Iris pigment epithelial cell (primary cell): ENCODE measurements at places on chromosomes 12 and 14.

DNA sequence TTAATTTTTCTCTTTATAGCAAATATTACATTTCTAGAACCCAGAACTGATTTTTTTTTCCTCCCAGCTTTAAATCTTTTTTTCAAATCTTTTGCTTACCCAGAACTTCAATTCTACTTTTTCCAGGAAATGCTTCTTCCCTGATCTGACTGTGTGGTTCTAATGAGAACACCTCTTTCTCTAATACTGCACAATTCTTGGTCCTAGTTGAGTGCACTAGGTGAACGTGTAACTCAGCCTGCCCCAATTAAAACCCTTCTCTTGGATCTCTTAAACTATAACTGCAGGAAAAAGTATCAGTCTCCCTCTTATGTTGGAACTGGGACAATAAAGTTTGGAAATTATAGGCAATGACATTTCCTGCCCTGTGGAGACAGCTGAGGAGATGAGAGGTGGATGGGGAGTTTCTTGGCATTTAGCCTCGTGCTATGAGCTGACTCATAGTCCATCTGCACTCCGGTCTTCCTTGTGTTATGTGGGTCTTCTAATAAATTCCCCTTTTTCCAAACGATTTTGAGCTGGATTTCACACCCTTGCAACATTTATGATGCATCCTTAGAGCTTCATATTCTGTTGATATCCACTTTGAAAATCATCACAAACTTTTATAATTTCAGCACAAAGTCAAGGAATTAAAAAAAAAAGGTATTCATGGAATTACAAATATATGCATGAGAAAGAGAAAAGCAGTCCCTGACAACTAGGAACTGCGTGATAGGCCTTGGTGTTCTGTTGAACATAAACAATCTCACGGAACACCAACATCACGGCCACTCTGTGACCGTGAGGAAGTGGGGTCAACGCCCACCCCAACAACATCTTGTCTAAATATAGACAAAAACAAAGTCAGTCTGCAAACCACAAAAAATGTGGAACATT lies 52.4 kb downstream of the BRMS1L start:
- peak; percentile 93 for DNase-seq

GRCh38 chr14:25132732-25133422 lies 82.9 kb upstream of the STXBP6 start:
- peak; percentile 34 for DNase-seq

DNA sequence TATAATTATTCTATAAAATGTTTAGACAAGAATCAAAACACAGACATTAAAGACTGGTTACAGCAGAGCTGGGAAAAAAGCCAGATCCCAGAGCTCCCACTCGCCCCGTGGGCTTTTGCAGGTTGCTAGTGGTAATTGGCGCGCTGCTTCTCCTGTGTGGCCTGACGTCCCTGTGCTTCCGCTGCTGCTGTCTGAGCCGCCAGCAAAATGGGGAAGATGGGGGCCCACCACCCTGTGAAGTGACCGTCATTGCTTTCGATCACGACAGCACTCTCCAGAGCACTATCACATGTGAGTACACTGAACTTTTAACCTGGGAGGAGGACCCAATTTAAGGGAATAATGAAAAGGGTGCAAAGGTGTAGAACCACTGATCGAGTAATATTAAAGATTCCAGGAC lies 7.5 kb downstream of the TMEM52B start:
- DNase-seq, result no peak

- DNase-seq, result no peak
These were observed 46.2 kb downstream of the ANO2 start for GRCh38 chr12:5898874-5899273.

DNA sequence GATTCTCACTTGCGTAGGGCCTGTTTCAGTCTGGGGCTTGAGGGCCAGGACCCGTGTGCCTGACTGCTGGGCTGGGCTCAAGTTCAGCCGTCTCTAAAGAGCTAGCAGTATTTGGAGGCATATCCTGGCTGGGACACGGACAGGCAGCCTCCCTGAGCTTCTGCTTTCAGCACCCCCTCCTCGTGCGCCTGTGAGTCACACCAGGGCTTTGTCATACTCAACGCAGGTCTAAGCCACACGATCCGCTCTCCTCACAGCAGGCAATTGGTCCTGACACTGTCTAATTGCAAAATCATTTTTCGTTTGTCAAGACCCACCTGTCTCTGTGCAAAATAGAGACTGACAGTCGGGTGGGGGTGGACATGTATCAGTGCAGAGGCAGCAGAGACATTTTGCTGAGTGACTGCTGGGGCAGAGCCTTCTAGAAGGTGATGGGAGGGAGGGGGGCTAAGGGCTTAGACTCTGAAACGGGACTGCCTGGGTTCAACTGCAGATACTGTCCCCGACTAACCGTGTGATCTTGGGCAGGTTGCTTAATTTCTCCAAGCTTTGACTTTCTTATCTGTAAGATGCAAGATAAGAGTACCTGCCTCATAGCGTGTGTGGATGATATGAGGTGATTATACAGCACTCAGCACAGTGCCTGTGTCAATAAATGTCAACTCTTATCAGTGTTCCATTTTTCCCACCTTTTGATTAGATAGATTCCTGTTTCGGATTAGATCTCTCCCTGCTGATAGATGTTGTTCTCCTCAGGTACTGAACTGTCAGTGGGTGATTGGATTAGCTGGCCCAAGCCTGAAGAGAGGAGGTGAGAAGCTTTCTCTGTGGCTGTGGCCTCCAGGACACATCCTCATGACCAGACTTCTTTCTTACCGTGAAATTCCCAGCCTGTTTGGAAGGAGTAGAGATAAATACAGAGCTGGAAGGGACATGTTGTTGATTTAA lies 53.1 kb downstream of the KCNA1 start:
- peak; percentile 8 for DNase-seq

- DNase-seq, result no peak
These were observed 244.9 kb downstream of the PRKD1 start for GRCh38 chr14:29682789-29683188.

DNA sequence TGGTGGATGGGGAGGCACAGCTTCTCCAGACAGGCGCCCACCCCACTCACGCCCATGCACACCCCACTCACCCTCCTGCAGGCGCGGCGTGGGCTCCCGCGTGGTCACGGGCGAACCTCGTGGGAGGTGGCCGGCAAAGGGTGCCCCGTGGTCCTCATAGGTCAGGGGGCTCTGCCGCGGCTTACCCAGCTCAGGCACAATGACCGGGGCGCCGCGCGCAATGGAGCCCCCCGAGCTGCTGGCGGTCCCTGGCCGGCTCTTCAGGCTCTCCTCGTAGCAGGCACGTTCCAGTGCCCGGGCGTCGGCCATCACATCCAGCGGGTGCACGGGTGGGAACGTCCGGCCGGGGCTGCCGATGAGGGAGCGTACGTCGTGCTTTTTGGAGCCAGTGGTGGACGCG lies 49.6 kb downstream of the RFLNA start:
- DNase-seq, result no peak

DNA sequence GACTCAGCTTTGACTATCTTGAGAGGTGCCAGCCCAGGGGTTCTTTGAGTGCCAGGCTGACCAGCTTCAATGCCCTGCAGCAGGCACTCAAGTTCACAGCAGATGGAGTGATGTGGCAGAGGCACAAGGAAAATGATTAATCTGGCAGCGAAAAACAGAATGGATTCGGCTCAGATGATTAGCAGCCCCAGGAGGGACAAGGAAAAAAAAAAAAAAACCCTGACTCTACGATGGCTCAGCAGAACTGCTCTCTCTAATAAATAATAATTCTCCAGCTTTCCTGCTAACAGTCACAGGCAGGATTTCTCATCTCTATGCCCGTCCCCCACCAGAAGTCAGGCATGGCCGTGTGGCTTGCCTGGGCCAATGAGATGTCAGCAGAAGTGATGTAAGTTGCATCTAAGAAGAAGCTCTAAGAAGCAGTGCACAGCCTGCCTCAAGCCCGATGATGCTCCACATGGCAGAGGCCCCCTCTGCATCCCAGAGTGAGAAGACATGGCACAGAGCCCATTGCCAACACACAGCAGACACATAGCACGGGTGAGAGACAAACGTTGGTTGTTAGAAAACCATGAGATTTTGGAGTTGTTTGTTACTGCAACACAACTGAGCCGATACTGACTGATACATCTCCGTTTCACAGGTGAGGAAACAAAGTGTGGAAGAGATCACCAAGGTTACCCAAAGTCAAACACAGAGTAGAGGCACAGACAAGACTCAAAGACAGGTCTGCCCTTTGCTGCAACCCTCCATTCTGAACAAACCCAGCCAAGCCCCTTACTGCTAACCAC lies 111.0 kb downstream of the SCARB1 start:
- DNase-seq, result peak; percentile 72

- DNase-seq, result peak; percentile 82
These were observed 29.9 kb upstream of the YBX3 start for GRCh38 chr12:10753059-10753458.

- DNase-seq, result no peak
These were observed 58.1 kb upstream of the CCND2 start for GRCh38 chr12:4215229-4216186.

DNA sequence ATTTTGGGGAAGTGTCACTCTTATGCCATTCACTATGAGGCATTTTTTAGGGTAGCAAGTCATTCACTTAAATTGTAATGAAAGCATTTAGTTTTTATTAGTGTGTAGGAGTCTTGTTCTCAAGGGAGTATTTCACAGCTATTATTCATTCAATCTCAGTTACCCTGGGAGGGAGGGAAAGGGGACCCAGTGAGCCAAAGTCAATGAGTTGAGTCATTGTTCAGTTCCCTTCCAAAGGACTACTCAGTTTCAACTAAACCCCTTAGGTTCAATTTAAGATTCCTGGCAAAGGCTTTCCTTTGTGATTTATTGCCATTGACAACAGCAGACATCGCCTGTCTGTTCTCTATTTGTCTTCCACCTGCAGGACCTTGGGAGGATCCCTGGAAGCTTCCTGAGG lies 29.3 kb upstream of the RASSF8 start:
- no peak for DNase-seq

DNA sequence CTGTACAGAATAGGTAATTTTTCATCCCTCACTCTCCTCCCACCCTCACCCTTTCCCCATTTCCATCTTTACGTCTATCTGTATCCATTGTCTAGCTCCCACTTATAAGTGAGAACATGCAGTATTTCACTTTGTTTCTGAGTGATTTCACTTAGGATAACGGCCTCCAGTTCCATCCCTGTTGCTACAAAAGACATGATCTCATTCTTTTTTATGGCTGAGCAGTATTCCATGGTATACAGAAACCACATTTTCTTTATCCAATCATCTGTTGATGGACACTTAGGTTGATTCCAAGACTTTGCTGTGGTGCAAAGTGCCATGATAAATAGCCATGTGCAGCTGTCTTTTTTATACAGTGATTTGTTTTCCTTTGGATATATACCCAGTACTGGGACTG lies 16.4 kb downstream of the EEA1 start:
- DNase-seq, result no peak

DNA sequence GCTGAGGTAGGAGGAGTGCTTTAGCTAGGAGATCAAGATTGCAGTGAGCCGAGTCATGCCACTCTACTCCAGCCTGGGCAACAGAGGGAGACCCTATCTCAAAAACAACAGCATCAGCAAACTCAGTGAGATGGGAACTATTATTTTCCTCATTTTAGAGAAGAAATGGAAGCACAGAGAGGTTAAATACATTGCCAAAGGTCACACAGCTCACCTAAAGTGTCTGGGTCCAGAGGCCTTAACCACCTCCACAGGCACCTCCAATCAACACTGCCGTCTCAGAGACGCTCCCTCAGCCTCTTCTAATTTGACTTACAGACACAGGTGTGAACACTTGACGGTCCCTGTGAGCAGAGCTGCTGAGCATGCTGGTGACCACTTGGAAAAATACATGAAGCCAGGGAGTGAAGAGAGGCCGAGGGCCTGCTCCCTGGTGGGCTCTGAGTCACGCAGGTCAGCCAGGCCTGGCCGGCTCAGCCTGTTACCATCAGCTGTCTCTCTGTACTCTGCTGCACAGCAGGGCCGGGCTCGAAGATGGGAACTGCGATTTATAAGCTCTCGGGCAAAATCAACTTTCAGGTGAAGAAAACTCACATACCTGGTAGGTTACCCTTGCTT lies 77.5 kb upstream of the RASSF3 start:
- DNase-seq, result no peak

GRCh38 chr12:113747017-113747416 lies 219.1 kb downstream of the RBM19 start:
- no peak for DNase-seq

DNA sequence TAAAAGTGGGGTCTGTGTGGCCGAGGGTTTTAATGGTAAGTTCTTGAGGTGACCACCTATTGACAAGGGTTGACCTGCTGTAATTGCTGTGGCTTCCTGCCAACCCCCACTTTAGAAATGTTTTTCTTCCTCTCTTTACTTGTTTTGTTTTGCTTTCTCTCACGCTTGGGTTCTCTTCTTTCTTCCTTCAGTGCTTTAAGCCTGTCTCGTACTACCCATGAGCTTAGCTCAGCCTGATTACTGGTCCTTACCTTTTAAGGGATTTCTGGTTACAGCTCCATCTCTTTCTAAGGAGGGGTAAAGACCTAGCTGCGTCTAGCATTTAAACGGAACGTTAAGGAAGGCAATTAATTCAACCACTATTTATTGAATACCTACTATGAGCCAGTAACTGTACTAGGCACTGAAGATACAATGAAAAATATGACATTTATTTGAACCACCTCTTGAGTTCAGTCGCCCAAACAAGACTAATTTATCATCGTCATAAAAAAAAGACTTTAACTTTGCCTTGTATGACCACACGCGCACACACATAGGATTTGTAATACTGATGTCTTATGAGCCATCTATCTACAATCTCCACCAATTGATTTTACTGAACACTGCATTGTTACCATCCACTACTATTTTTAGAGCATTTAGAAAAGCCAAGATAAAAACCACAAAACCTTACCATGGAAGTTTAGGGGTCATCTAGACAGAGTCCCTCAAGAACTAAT lies 888 bp upstream of the PPP1R12A start:
- DNase-seq, result peak; percentile 13

GRCh38 chr14:55645845-55646832 lies 66.1 kb downstream of the KTN1 start:
- DNase-seq, result no peak

DNA sequence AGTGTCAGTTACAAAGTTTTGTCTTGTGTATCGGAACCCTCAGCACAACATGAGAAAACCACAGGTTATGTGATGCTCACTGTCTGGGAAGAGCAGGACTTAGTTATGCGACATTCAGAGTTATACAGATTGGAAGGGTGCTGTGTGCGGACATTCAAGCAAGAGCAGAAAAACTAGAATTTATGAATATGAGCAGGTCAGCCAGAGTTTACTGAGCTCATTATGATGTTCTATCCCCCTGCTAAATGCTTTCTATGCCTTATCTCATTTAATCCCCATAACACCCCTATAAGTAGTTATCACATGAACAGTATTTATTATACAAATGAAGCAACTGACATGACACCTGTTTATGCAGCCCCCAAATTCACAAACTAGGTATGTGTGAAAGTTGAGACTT lies 1083.2 kb downstream of the FLRT2 start:
- DNase-seq, result no peak

DNA sequence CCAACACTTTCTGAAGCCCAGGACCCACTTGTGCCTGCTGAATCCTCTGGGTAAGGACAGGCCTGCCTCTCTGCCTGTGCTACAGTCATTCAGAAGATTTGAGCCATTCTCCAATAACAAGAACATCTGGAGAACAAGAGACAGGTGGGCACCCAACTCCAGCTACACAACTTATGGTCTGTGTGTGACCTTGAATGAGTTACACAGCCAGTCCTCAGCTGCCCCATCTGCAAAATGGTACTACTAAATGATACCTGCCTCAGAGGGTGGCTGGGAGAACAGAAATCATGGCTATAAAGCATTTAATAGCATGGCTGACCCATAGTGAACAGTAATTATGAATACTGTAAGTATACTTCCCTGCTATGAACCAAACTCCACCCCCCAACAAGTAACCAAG lies 4.2 kb downstream of the CKAP4 start:
- no peak for DNase-seq

- no peak for DNase-seq
These were observed 36.8 kb upstream of the NINJ2 start for GRCh38 chr12:700016-700415.

GRCh38 chr12:55955800-55956508 lies 9.9 kb downstream of the PMEL start:
- peak; percentile 69 for DNase-seq
